AG04449 (cell line): ENCODE measurements at places on chromosomes 16 and 17.

GRCh38 chr16:678858-679813, 1.1 kb upstream of the STUB1 start:
- DNase-seq, result no peak

DNA sequence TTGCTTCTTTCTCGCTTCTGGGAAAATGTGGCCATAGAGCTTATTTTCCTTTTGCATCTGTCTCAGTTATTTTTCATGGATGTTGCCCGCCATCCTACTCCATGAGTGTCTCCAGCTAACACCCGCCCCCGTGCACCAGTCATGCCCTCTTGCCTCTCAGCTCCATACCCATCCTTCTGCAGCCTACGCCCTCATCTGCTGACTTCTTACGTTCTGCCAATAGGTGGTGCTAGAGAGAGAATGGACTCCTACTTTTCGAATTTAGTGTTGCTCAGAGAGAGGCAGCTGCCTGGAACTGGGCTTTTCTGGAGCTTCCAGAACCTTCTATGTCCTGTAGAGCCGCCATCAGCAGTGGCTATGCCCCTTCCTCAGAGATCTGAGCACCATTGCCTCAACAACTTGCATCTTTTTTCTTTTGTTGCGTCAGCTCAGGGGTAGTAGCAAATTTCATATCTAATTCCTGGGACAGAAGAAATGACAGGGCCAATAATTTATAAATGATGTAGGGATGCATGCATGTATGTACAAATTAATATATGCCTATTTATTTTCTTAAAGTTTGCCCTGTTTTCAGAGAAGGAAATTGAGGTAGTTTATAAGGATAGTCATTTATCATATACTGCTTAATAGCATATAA, 119.7 kb upstream of the MYOCD start:
- DNase-seq, result no peak

GRCh38 chr17:52036416-52036815, 122.1 kb downstream of the CA10 start:
- no peak for DNase-seq

- no peak for DNase-seq
These were observed 85.8 kb downstream of the MRC2 start for GRCh38 chr17:62713086-62713881.

GRCh38 chr16:89315791-89316581, 98.5 kb downstream of the ZNF778 start:
- DNase-seq, result no peak
